EL (cell line): ENCODE measurements at places on chromosomes 11 and 22.

- DNase-seq = peak; percentile 53
Measured at GRCh38 chr11:63510360-63511047, 4.6 kb downstream of the LGALS12 start.

- peak; percentile 99 for DNase-seq
Measured at GRCh38 chr11:122197066-122197987, 81.3 kb upstream of the BLID start.

DNA sequence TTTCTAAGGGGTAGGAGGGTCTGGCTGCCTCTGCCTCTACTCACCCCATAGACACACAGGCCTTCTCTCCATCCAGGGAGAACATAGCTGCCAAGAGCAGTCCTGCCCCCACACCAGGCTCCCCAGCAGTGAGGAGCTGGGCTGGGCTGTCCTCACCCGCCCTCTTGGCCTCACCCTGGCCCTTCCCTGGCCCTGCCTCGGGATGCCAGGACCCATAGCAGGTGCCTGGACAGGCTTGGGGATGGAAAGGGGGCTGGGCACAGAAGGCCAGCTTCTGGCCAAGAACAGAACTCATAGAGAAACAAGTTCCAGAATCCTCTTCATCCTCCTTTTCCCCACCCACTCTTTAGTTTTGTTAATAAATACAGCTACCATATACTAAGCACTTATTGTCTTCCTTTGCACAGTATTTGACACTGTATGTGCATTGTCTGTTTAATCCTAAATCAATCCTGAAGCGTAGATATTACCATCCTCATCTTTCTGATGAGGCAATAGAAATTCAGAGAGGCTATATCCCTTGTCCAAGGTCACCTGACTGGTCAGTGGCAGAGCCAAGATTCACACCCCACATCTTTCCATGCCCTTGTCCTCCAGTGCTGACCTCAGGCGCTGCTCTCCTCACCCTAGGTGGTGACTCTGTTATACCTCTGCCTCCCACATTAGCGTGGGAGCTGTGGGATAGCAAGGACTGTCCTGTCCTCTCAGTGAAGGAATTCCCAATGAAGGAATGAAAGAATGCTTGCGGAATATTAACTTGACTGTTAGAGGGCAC lies 22.0 kb upstream of the MYOD1 start:
- DNase-seq = no peak

GRCh38 chr11:11722861-11723260 lies 101.1 kb upstream of the GALNT18 start:
- DNase-seq = no peak
